ENCODE measurements at places on chromosomes 2 and 18.

DNA sequence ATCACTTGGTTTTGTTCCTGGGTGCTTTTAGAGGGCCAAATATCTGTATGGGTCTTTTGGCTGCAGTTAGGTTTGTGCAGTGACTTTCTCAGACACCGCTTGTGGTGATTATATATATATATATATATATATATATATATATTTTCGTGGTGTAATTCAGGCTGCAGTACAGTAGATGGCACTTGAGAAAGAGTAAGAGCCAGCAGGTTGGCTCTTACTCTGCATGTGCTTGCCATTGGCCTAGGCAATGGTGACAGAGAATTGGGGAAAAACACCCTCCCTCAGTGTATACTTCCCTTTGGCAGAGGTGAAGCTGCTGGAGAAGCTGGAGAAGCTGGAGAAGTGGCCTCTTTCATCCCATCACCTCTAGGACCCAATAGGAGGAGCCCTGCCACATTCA is 22.2 kb upstream of the MYL1 start:
- no peak for DNase-seq

GRCh38 chr2:88097192-88097591 is 29.6 kb downstream of the SMYD1 start:
- no peak for DNase-seq

GRCh38 chr2:88248280-88248828 is 78.2 kb downstream of the THNSL2 start:
- no peak for DNase-seq

GRCh38 chr18:582465-582864 is 2.3 kb downstream of the CETN1 start:
- no peak for DNase-seq

GRCh38 chr2:214960677-214961076 is 151.2 kb upstream of the BARD1 start:
- no peak for DNase-seq

- no peak for DNase-seq
These were observed 25.9 kb downstream of the GCG start for GRCh38 chr2:162126111-162126519.

- DNase-seq, result no peak
These were observed 431.9 kb upstream of the HS6ST1 start for GRCh38 chr2:128750328-128751165.

- no peak for DNase-seq
These were observed 66.2 kb downstream of the TSN start for GRCh38 chr2:121821476-121822158.

DNA sequence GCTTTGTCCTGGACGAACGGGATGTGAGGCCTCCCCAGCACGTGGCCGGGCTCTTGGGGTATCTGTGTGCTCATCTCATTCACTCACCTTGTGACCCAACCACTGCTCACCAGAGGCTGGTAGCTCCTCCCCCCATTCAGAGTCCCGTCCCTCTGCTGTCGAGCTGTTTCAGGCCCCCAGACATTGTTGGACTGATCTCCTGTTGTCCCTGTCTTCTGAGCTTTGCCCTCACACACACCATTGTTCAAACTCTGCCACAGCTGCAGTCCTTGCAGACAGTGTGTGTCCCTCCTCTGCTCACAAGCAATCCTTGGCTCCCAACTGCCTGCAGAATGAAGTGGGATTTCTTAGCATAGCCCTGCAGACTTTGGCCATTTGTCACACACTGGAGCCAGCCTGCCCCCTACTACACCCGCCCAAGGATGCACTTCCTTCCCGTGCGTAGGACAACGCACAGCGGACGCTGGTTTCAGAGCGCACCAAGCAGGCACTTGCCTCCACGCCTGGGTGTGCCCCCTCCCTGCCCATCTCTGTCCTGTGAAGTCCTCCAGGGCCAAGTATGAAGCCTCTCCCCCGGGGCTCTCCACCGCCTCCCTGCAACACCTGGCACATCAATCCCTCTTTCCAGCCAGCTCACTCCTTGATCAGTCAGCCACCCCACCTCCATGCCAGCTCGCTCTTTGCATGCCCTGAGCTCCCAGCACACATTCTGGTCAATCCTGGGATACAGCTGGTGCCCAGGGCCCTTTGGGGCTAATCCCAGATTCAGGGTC is 16.5 kb upstream of the PRLH start:
- DNase-seq, result no peak

GRCh38 chr2:241324775-241325174 is 9.1 kb downstream of the SEPTIN2 start:
- no peak for DNase-seq

- DNase-seq, result no peak
These were observed 7.1 kb downstream of the MTA3 start for GRCh38 chr2:42575458-42576064.

- no peak for DNase-seq
These were observed 35.8 kb downstream of the EN1 start for GRCh38 chr2:118811514-118812115.

- no peak for DNase-seq
These were observed 86.4 kb upstream of the MAP4K3 start for GRCh38 chr2:39523308-39524044.

GRCh38 chr2:7835151-7835550 is 846.7 kb upstream of the ID2 start:
- DNase-seq, result no peak

DNA sequence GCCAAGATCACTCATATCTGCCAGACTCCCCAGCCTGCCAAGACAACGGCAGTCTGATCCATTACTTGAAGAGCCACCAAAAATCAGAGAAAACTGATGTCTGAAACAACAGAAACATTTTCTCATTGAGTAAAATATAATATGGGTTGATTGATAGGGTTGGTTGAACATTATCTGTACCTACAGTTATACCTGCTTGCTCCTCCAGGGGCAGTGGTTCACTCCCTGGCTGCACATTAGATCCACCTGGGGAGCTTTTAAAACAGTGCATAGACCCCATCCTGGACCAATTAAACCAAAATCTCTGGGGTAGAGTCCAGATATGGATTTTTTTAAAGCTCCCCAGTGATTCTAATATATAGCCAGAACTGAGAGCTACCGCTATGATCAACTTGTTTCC is 43.6 kb upstream of the SLC14A2 start:
- DNase-seq, result no peak

DNA sequence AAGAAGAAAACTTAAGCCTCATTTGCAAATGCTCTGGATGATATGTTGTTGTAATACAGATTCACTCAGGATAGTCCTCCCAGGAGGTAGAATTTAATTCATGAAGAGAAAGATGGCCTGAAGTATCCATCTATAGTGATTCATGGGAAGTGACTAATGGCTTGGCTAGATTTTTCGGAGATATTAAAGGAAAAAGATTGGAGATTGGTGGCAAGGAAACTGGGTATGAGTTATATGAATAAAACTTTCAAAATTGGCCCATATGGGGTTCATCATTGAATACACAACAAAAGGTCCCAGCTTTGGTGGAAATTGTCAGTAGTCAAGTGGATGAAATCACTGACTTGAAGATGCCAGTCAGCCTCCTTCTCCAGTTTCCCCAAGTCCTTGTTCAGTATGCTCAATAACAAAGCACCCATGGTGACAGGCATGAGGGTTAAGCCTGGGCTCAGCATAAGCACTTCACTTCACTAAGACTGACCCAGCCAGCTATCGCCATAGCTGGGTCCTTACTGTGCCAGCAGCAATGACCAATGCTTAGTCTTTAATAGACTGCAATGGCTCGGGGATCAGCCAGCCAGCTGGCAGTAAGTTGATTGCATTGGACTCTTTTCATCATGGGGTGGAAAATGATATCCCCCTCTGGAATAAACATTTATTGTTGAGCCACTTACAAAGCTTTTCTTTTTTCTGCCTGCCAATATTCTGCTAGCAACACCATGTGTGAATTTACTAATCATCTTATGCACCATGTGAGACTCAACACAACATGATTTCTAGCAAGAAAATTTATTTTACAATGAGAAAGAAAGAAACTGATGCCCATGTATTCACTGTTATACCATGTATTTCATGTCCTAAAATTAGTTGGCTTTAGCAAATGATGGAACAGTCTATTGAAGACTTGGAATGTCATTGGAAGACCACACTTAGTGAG is 176.6 kb upstream of the TACR1 start:
- no peak for DNase-seq

- no peak for DNase-seq
These were observed 54.5 kb downstream of the ACVR1C start for GRCh38 chr2:157574165-157574564.

GRCh38 chr18:55289775-55290174 is 298.2 kb downstream of the TCF4 start:
- no peak for DNase-seq

DNA sequence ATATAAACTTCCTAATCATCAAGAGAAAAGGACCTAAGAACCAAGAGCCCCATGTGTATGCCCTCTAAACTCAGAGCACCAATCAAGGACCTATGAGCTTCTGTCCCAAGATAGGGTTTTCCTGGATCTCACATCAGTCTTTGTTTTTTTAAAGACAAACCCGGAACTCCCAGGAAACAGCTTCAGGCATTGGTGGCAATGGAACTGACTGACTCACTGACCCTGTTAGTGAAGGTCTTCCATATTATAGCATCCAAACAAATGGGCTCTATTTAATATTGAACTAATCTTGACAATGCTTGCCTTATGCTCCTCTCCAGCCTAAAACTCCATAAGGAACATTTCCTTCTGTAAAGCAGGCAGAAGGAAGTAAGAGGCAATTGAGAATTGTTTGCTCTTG is 63.5 kb upstream of the RPE start:
- DNase-seq, result no peak

DNA sequence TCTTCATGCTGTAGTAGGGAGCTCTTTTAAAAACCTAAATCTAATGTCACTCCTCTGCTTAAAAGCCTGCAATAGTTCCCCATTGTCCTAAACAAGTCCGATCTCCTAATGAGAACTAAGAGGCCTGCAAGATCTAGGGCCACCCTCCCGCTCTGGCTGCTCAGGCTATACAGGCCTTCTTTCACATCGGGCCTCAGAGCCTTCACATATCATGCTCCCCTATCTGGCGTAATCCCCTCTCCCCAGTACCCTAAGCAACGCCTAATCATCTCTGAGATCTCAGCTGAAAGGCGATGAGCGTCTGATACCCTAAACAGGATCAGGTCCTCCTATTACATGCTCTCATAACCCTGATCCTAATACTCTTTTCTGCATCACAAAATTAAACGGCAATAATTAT is 1.9 kb downstream of the MAP4K3 start:
- no peak for DNase-seq

DNA sequence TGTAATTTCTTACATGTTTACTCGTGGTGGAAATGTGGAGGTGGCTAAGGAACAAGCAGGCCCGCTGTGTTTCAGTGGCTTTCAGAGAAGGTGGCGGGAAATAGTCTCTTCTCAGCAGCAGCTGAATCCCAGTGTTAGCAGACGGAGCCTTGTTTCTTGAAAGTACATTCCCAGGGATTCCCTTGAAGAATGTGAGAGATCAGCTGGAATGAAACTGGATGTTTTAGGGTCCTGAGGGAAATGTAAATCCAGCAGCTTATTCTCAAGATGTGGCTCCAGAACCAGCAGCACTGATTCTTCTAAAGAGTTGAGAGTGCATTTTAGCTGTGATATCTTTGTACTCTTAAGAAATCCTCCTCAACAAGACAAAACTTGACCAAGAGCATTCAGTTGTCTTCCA is 59.1 kb downstream of the CDC42EP3 start:
- no peak for DNase-seq

DNA sequence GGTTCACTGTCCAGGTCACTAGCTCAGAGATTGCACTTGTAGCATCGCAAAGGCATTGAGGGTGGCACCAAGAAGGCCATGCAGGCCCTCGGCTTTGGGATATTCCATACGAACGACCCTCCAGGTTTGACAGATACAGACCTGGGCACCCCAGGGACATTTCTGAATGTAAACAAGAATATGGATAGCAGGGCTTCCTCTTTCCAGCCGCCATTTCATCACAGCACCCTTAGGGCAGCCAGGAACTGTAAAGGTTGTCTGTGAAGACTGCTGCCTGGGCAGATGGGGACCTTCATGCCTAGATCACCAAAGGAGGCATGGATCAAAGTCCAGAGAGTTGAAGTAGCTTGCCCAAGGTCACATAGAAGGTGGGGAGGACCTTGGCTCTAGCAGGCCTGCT is 70.5 kb downstream of the ACTR2 start:
- DNase-seq, result no peak

DNA sequence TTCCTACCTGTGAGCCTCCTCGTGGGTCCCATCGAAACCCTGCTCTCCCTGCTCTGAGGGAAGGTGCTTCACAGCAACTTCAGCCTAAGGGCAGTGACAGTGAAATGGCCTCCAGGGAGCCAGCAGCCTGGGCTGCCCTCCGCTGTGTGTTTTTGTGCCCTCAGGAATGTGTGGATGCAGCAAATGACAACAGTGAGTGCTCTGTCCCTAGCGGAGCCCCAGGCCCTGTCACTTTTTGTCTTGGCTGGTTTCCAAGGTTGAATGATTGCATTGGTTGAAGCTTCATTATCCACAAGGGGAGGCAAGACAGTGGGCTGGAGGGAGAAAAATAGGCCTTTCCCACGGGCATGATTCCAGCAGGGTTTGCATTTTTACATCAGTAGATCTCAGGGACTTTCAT is 42.9 kb downstream of the STON1 start:
- no peak for DNase-seq

GRCh38 chr2:190069936-190070696 is 7.6 kb upstream of the MSTN start:
- DNase-seq, result peak; percentile 13

GRCh38 chr2:209208211-209208610 is 215.6 kb upstream of the MAP2 start:
- peak; percentile 6 for DNase-seq

DNA sequence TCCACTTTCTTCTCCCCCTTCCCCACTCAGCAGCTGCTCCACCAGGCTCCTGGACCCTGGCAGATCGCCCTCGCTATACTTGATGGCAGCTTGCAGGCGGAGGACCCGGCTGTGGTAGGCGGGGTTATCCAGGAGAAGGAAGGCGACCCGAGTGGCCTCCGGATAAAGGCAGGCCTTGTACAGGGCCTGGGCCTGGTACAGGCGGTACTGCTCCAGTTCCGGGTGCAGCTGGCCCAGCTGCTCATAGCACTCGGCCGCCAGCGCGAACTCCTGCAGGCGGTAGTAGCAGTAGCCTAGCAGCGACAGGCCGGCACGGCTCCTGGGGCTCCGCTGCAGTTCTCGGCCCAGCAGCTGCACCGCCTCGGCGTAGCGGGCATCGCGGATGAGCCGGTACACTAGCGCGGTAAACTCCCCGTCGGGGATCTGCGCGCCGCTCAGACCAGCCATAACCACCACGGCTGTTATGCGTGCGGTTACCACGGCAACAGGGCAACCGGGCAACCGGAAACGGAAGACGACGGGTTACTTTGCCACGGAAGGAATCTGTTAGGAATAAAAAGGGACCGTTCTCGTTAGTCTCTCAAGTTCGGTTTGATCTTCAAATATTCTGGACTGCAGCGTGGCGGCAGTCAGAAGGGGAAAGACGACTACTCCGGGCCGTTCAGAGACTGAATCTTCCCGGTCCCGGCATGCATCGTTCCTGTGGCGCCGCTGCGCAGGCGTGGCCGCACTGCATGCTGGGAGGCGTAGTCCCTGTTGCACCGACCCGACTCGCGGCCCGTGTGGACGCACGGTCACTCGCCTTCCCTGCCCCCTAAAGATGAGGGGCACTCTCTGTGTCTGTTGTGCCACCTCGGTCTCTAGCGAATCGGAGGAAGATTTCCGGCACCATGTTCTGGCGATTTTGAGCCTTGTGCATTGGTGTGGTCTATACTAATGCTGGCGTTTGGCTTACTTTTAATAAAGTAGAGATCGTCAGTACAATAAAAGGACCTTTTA is 226.0 kb downstream of the AGPS start:
- DNase-seq, result peak; percentile 89
